Stimulated activated CD8-positive, alpha-beta memory T cell treated with anti-CD3 and anti-CD28 coated beads, Interleukin-7, amount 100 ng/mL, for 1 hour (primary cell): ENCODE measurements at places on chromosomes 1 and 21.
A peak's percentile ranks its signal among the peaks of the same experiment; 100 is the strongest.

DNA sequence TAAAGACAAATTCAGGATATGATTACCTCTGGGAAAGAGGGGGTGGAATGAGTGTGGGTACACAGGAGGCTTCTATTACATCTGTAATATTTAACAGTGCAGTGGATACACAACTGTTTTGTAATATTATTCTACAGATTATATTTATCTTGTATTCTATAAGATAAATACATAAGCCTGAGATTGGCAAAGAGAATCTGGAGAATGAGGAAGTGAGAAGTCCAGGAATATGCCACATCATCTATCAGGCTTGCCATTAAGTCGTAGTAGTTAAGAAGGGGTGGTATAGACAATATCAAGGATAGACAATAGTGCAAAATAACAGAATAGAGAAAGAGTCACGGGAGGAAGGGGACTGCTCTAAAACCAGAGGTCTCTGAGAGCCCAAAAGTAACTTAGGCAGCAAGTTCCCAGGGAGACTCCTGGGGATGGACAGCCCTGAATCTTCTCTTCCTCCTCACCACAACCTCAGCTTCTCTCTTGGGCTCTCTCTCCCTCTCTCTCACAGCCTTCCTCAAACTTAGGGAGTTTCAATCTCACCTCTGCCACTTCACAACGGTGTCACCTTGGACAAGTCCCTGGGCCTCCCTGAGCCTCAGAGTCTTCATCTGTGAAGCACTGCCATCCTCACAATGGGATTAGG lies 14.0 kb upstream of the PTAFR start:
- no peak for DNase-seq

DNA sequence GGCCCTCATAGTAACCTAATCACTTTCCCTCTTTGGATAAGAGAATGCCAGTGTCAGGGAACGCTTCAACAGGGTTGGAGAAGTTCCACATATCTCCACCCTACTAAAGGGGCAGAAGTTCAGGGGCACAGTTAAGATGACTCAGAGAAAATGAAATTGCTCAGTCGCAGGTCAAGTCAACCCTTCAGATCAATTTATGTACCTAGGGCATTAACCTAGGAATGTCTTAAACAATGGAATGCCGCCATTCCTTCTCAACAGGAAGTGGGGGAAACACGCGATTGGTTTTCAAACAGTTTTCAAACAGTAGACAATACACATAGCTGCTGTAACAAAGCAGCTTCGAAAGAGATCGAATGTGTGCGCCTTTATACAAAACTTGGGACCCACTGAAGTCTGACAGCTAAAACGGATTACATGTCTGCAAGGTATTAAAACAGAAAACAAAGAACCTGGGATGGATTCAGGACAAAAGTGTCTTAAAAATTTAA lies 897 bp downstream of the SLC25A24 start:
- DNase-seq = no peak

DNA sequence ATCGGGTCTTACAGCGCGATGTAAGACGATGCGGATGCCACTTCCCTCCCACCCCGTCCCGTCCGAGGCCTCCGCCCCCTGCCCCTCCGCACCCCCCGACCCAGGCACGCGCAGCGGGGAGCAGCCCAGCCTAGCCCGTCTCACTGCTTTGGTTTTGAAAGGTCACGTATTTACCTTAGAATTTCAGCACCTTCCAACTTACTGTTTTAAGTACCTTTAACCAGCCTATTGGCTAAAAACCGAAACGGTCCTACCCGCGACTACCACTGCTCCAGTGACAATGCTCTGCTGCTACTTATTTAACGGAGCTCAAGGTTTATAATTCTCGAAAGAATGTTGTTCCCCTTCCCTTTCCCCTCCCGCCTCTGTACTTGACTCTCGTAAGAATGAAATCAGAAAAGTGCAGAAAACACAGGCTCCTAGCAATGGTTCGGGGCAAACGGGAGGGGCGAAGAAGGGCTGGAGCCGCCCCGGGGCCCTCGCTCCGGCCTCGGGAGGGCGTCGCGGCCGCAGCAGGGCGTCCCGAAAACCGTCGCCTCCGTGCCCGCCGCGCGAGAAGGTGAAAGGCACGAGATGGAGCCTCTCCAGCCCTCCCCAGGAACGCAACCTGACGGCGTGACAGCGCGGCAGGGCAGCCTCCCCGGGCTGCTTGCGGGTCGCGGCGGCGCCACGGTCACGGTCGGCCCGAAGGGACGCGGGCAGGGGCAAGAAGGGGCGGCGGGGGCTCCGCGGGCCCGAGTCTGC lies 667 bp downstream of the TMEM50B start:
- peak; percentile 2 for DNase-seq

- DNase-seq = no peak
These were observed 39.7 kb downstream of the F13B start for GRCh38 chr1:197027359-197027758.

DNA sequence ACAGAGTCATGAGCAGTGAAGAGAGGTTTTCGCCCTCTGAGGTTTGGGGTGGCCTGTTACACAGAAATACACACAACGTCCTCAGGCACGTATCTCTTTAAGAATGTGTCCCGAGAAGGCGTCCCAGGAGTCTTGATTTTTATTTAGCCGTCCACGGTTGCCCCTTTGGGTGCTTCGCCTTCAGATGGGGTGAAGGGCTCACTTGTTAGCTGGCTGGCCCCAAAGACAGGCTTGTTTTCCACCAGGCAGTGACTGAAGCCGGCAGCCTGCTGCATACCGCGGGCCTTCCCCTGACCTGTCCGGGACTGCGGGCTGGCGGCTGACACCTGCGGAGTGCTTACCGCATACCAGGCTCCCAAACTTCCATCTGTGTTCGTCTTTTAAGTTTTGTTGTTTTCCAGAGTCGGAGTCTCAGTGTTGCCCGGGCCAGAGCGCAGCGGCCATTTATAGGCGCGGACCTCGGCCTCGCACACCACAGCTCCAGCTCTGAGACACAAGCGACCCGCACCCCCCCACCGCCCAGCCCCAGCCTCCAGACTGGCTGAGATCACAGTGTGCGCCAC lies 1.6 kb upstream of the ADARB1 start:
- no peak for DNase-seq

DNA sequence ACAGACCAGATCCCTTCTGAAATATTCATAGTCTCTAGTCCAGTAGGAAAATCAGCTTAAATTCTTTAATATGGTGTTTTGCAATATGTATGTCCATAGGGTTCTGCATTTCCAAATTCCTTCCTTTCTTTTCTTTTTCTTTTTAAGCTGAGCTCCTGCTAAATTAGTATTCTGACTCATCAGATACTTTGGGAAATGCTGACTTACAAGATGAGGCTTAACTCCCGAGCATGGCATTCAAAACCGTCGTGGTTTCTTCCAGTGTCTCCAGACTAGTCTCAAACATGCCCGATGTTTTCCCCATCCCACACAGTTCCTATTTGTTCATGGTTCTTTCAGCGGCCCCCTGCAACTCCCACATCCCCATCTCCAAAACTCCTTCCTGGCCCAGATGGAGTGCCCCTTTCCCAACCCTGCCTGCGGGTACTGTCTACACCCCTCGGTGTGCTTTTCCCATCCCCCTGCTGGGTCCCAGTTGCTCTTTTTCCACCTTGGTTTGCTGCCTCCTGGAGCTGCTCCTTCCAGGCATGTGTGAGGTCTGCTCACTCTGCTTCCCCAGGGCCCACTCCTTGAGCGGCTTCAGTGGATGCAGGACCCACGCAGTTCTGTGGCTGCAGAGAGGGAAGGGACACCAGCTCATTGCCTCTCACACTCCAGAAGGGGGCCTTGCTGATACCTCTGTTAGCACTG lies 19.5 kb upstream of the ETV3 start:
- no peak for DNase-seq

- no peak for DNase-seq
These were observed 31.2 kb upstream of the ZNF678 start for GRCh38 chr1:227532019-227532619.

- DNase-seq = no peak
These were observed 28.6 kb upstream of the LRRC3 start for GRCh38 chr21:44426663-44427191.

- DNase-seq = peak; percentile 19
These were observed 79.0 kb downstream of the RAVER2 start for GRCh38 chr1:64823691-64824476.

DNA sequence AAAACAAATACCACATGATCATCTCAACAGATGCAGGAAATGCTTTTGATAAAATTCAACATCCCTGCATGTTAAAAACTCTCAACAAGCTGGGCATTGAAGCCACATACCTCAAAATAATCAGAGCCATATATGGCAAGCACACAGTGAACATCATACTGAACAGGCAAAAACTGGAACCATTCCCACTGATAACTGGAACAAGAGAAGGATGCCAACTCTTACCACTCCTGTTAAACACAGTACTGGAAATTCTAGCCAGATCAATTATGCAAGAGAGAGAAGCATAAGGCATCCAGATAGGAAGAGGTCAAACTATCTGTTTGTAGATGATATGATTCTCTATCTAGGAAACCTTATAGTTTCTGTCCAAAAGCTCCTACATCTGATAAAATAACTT lies 91.6 kb downstream of the DNAH14 start:
- no peak for DNase-seq

GRCh38 chr1:15453734-15454133 lies 2.8 kb upstream of the CELA2A start:
- DNase-seq = no peak

- no peak for DNase-seq
These were observed 191.5 kb downstream of the SDCCAG8 start for GRCh38 chr1:243447347-243447746.

DNA sequence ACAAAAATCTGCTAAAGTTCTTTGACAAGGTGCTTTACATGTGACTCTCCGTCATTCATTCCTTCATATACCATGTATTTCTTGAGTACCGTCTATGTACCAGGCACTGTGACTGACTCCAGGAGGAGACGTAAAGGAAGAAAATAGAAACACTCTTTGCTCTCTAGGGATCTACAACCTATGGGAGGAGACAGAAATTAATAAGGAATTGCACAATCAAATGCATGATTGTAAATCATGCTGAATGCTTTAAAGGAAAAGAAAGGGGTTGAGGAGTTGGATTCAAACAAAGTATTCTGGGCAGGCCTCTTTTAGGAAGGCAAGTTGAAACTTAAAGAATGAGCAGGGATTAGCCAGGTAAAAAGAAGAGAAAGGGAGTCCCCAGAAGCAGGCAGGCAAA lies 239.1 kb upstream of the FGGY start:
- DNase-seq = no peak

DNA sequence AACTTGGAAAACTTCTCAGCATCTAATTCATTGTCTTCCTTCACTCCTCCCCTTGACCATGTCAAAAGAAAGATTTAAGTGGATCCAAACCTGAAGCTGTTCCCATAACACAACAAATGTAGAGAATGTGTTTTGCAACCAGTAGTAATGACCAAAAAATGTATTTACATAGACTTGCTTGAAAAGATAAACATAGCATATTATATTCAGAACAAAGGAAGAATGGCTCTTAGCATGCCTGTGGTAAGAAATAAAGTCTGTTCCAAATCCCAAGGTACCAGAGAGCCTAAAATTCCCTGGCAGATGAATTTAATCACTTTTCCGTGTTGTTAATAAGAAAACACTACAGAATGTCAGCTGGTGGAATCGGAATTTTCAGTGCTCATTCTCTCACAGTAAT lies 36.8 kb downstream of the FMO3 start:
- DNase-seq = no peak

- DNase-seq = no peak
These were observed 23.9 kb upstream of the MEF2D start for GRCh38 chr1:156524481-156524869.

GRCh38 chr21:42433946-42434551 lies 30.3 kb downstream of the UBASH3A start:
- DNase-seq = no peak

DNA sequence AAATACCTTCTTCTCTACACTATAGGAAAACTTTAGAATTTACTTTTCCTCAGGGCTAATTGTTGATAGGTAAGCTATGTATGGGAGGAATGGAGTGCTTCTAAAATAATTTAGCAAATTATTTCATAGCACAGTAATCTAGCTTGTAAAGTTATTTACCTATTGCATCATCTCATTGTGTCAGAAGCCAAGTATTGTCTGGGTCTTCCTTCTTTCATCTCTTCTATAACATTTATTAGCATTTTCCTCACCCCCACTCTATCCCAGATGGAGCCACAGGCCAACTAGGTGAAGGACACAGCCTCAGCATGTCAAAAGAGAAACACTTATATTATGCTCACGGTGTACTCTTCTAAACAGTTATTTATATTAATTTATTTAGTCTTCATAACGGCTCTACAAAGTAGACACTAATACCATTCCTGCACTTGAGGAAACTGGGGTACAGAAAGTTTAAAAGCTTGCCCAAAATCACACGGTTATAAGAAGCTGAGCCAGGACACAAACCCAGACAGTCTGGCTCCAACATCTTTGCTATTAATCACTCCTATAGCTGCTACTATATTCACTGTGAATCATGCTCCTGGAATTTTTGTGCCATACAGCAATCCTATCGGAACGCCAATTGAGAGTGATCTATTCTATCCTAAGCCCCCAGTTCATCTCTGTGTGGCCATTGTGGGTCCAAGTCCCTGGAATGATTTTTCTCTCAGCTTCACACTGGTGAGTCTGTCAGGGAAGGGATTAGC lies 43.1 kb downstream of the OR10J5 start:
- no peak for DNase-seq

GRCh38 chr1:53878492-53879105 lies 11.0 kb downstream of the YIPF1 start:
- DNase-seq = no peak

DNA sequence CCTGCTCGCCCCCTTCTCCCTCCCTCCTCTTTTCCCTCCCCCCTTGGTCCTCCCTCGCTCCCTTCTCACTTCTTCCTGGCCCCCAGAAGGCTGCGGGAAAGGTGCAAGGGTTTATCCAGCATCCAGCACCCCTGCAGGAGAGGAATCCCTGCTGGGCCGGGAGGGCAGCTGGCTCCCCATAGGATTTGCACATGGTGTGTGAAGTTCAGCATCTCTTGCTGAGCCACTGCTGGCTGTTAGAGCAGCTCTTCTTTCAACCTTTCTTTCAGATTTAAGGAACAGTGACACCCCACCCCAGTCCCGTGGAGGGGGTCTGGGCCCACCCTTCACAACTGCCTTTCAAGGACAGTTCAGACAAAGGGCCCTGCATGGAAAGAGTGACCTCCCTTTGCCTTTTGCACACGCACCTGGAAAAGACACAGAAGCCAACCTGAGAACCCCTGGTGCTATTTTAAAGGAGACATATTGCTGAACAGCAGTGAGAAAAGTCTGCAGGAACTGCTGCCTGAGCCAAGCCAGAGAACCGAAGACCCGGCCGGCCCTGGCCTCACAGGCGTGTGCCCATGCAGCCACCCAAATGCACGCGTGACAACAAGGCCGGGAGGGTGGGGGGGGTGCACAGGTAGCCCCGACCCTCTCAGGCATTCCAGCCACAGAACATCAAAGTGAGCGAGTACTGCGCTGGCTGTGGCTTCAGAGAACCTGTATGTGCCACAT lies 66.6 kb downstream of the SLC37A1 start:
- DNase-seq = no peak

DNA sequence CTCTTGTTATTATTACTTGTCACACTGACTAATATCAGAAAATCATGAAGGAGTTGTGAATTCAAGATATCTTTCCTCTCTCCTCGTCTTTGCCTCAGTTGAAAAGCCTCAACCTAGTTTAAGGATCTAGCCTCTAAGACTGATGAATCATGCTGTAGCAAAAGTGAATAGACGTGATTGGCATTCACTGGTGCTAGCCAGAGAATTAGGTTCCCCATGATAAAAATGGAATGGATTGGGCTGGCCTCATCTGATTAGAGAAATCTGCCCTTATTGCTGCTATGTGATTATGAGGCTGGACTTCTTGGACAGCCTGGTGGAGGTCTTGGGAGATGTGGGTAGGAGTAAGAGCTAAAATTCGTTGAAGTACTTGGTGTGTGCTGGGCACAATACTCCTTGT lies 208.2 kb downstream of the BACH1 start:
- DNase-seq = no peak

GRCh38 chr1:26372039-26372438 lies 511 bp downstream of the ZNF683 start:
- DNase-seq = no peak
